PC-9 (cell line): ENCODE measurements at places on chromosomes 13 and 19. TPM values are rescaled to one million over a fixed set of nuclear protein-coding genes. Genes with fewer than 3 reads are reported as not detected.

- H3K27me3 ChIP-seq = no peaks in the 10 kb centered on the region
- DNase-seq = no peak
- H3K27ac ChIP-seq = no peak overlapping the region
- no peak overlapping the region for H3K4me3 ChIP-seq
- H3K36me3 ChIP-seq = 0 out of 2 replicates have a peak, but pooled peaks cover 2% of the 10 kb centered on the region
These were observed 68.4 kb upstream of the KCTD4 start for GRCh38 chr13:45269204-45269603.

DNA sequence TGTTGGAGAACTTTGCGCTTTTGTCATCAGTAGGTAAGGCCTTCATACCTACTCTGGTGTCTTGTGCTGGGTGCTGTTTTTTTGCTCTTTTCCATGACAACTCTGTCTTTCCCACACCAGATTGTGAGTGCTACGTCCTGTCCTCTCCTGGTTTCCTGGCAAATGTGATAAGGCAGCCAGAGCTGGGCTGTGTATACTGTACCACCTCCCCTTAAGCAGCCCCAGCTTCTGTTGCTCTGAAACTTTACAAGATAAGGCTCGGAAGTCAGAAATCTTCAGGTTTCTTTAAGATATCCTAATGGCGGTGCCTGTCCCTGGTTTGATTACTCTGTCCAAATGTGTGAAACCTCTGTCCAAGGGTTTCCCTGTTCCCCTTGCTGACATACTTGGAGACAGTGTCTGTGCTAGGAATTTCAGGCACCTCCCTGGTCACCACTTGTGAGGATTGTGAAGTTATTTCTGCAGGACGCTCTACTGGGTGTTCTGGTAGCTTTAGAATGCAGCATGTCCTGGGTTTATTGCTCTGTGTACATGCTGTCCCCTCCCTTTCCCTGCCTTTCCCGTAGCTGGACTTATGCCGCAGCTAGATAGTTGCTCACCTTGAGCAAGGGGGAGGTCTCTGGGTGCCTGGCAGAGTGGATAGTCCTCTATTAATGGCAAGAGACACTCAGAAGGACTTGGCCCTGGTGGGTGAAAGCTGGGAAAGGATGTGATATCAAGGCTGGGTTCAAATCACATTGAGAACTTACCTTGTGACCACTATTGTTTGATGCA, 7.0 kb downstream of the ZNF749 start:
- H3K36me3 ChIP-seq = peaks cover 46% of the 10 kb centered on the region
- no peaks in the 10 kb centered on the region for H3K4me1 ChIP-seq
- DNase-seq = no peak
- no peak overlapping the region for H3K27ac ChIP-seq

DNA sequence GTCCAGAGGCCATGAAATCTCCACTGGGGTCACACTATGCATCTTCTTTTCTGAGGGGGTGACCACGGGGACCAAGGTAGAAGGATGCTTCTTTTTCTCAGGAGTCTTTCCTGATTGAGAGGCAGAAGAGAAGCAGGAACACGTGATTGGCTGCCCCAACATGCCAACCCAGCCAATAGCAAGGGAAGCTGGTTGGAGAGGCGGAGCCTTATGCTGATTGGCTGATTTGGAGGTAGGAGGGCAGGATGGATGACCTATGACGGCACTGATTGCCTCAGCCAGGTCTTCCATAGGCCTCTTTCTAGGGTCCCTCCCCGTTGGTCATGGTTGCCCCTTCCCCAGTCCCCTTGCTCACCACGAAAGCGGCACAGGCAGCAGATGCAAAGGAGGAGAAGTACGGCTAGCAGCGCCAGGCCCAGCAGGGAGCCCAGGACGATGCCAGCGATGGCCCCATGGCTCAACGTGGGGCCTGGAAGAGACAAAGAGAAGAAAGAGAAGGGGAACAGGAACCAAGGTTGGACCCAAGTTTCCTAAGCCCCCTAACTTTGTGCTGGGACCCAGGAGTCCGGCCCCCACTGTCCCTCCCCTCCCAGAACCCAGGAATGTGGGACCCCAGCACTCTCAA, 8.0 kb downstream of the VSIG10L start:
- H3K4me3 ChIP-seq = no peak overlapping the region
- peaks cover 4% of the 10 kb centered on the region; the same call in 1 of the 2 replicates for H3K4me1 ChIP-seq
- DNase-seq = no peak
- H3K27ac ChIP-seq = no peak overlapping the region
- peaks cover 3% of the 10 kb centered on the region; the same call in 1 of the 2 replicates for H3K27me3 ChIP-seq
- H3K36me3 ChIP-seq = no peaks in the 10 kb centered on the region

GRCh38 chr13:99351772-99352171, 44.6 kb upstream of the GPR183 start:
- no peaks in the 10 kb centered on the region for H3K27me3 ChIP-seq
- H3K27ac ChIP-seq = no peak overlapping the region
- H3K4me1 ChIP-seq = no peaks in the 10 kb centered on the region
- 0 out of 2 replicates have a peak, but pooled peaks cover 8% of the 10 kb centered on the region for H3K36me3 ChIP-seq

Gene CGB5
- total RNA-seq = 1.1 and 1.9 TPM in 2 replicates
